Activated CD8-positive, alpha-beta memory T cell treated with anti-CD3 and anti-CD28 coated beads for 4 hours (primary cell): ENCODE measurements at places on chromosomes 4 and X.

DNA sequence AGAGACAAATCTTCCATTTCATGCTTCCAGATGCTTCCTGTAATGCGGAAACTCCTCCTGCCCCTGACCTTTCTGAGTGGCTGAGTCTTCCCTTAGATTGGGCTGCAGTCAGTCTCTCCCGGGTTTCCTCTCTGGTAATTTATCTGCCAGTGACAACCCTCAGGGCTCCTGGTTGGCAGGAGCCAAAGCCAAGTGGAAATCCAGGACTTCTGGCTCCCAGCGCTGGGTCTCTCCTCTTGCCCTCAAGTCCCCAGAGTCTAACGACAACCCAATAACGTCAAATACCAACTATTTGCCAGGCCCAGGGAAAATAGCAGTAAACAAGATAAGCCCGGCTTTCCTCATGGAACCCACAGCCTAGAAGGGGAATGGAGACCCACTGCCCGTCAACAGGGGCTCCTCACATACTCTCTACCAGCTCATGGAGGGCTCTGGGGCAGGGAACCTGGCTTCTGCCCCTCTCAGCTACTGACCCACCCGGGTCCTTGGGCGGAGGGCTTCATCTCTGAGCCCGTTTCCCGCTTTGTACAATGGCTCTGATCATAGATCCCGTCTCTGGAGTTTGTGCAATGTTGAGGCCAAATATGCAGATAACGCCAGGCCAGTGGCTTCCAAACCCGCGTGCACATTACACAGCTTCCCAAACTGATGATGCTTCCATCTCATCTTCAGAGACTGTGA is 1.1 kb upstream of the TBC1D14 start:
- DNase-seq = no peak

- DNase-seq = no peak
These were observed 134.8 kb downstream of the AFAP1 start for GRCh38 chr4:7804756-7805385.

DNA sequence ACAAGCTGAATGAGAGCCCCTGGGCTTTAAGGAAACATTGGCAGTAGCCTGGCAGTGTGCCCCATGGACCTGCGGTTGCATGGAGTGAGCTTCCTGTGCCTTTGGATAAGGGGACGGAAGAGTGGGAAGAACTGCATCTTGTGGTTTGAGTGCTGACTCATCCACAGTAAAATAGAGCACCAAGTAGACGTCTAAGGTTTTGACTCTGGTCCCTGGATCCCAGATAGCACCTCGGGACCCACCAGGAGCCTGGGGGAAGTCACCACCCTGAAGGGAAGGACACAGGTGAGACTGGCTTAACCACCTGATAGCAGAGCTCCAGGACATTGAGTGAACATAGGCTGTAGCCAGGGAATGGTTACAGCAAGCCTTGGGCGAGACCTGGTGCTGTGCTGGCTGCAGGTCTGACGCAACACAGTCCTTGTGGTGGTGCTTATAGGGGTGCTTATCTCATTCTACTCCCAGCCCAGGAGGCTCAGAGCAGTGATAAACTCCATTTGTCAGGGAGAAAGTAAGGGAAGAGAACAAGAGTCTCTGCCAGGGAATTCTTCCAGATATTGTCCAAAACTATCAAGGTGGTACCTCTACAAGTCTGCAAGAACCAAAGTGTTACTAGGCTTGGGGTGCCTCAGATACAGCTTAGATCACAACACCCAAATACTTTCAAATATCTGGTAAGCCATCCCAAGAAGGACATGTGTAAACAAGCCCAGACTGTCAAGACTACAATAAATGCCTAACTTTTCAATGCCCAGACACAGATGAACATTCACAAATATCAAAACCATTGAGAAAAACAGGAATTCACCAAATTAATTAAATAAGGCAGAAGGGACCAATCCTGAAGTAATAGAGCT is 123.6 kb upstream of the TET2 start:
- DNase-seq = no peak

DNA sequence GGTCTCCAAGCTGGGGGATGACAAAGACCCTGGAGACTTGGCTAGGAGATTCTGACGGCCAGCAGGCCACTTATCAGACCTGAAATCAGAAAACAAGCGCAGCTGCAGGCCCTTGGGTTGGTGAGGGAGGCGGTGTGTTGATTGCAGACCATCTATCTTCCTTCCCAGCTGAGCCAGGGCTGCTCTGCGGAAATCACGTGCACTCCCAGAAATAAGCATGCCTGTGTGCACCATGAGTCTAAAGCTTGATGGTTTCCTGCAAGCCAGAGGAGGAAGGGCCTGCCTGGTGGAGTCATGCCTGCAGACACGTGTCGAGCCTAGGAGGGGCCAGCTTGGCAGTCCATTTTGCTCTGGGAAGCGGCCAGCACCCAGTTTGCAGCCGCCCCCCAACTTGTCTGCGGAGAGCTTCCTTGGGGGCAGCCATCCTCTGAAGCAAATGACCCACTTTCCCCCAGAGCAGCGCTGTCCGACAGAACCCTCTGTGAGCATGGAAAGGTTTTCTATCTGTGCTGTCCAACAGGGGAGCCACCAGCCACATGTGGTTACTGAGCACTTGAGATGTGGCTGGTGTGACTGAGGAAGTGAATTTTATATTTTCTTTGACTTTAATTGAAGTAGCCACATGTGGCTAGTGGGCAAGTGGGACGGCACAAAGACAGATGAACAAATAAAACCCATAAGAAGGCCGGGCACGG is 175.7 kb upstream of the BCOR start:
- no peak for DNase-seq

DNA sequence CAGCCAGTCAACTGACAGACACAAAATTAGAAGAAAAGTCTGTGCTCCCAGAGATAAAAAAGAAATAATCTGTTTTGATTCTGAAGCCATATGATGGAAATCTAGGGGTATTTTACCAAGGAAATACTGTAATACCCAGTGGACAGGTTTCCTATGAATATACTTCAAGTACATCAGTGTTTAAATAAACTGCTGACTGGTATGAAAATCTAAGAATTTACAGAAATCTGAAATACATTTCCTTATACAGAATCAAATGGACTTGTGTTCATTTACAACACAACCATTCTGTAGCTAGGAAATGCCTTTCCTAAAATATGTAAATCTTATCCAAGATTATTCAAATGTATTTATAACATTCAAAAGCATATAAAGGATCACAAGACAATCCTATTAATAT is 13.4 kb downstream of the YTHDC1 start:
- no peak for DNase-seq

GRCh38 chr4:16075975-16076757 is 7.7 kb downstream of the PROM1 start:
- DNase-seq = no peak

GRCh38 chr4:40038977-40039376 is 17.7 kb upstream of the N4BP2 start:
- no peak for DNase-seq

DNA sequence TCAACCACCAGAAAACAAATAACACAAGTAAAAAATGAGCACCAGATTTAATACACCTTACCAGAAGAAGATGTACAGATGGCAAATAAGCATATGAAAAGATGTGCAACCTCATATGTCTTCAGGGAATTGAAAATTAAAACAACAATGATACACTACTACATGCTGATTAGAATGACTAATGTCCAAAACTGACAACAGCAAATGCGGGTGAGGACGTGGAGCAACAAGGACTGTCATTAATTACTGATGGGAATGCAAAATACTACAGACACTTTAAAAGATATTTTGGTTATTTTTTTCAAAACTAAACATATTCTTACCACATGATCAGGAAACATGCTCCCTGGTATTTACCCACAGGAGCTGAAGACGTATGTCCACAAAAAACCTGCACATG is 140.3 kb downstream of the FRYL start:
- DNase-seq = no peak

- no peak for DNase-seq
These were observed 239.9 kb downstream of the MAML3 start for GRCh38 chr4:139913995-139914598.
